SK-N-SH (cell line): ENCODE measurements at places on chromosomes 3 and 15. TPM values are rescaled to one million over a fixed set of nuclear protein-coding genes. Genes with fewer than 3 reads are reported as not detected.

DNA sequence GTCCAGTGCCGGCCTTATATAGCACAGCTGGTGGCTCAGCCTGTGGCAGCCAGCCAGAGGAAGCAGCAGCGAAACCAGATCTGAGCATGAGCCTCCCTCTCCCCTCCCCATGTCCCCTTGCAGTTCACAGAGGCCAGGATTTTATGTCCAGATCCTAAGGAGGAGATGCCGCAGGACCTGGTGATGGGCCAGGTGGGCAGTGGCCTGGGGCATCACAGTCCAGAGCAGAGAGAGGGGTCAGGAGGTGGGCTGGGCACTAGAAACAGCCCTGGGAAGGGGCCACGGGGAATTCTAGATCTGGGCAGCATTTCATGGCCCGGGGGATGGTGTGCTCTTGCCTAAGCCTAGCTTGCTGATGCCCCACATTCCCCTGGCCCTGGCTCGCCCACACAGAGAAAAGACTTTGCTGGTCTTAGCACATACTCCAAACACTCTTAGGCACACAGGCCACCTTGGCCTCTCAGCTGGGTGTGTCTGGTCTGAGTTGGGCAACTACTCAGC is 259 bp upstream of the CILP start:
- DNase-seq = peak; percentile 78

The CCDC12 gene
- polyA plus RNA-seq = 53.2 and 105 TPM in 2 replicates

GRCh38 chr15:52518487-52519371 is 10.0 kb downstream of the MYO5A start:
- DNase-seq = no peak

The SH2D7 gene
- polyA plus RNA-seq = not detected in 2 replicates

- DNase-seq = no peak
These were observed 29.0 kb downstream of the RAB27A start for GRCh38 chr15:55260562-55261131.

The IGSF10 gene
- polyA plus RNA-seq = 15.3 and 18.9 TPM in 2 replicates

The CHRFAM7A gene
- 0.41 and 0.53 TPM in 2 replicates for polyA plus RNA-seq

- DNase-seq = no peak
These were observed 8.4 kb downstream of the GALK2 start for GRCh38 chr15:49178497-49178896.

GRCh38 chr3:24487325-24488262 is 7.1 kb downstream of the THRB start:
- no peak for DNase-seq

DNA sequence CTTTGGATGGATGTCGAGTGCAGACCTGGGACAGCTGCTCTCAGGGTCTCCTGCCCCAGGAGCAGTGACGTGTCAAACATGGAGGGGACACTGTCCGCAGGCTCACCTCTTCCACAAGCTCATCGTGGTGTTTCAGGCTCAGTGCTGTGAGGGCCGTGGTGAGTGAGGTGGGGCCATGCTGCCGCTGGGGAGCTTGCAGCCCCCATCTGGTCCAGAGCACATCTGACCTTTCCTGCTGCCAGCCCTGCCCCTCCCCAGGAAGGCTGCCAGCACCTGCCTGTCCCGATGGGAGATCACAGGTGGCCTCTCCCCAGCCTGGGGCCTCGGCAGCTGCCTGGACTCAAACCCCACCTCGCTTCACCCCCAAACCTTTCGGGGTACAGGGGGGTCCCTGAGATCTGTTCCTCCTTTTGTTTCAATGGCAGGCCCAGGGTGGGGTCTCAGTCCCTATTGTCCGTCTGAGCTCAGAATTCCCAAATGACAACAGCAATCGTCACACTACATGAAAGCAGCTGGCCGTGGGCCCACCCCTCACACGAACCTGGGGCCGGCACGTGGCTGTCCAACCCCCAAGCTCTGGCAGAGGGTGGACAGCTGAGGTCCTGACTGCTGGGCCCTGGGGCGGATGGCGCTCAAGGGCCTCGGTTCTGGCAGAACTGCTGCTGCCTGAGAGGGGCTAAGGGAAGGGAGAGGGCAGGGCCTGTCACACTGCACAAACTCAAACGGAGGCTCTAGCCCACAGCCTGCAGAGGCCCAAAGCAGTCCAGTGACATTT is 65.0 kb upstream of the RPL32 start:
- no peak for DNase-seq

DNA sequence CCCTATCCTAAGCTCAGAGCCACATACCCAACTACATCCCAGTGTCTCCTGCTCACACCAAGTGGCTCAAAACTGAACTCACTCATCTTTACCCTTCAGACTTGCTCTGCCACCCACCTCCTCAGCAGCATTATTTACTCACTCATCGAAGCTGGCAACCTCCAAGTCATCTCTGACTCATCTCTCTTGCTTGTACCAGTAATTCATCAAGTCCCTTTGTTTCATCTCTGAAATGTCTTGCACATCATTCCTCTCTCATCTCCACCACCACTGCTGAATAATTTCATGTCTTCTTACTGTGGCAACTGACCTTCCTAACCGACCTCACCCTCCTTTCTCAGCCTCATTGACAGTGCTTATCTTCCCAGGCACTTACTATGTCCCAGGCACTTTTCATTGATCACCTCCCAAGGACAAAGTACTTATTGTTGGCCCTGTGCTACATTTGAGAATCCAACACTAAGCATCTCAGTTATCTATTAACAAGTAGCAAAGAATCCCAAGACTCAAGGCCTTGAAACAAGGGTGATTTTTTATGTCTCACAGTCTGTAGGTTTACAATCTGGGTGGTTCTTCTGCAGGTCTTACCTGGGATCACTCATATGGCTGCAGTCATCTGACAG is 82.0 kb downstream of the MRPL46 start:
- DNase-seq = no peak

- no peak for DNase-seq
These were observed 42.1 kb upstream of the CCDC174 start for GRCh38 chr3:14609506-14609905.

- DNase-seq = no peak
These were observed 448.8 kb upstream of the TPRG1 start for GRCh38 chr3:188722963-188723362.

DNA sequence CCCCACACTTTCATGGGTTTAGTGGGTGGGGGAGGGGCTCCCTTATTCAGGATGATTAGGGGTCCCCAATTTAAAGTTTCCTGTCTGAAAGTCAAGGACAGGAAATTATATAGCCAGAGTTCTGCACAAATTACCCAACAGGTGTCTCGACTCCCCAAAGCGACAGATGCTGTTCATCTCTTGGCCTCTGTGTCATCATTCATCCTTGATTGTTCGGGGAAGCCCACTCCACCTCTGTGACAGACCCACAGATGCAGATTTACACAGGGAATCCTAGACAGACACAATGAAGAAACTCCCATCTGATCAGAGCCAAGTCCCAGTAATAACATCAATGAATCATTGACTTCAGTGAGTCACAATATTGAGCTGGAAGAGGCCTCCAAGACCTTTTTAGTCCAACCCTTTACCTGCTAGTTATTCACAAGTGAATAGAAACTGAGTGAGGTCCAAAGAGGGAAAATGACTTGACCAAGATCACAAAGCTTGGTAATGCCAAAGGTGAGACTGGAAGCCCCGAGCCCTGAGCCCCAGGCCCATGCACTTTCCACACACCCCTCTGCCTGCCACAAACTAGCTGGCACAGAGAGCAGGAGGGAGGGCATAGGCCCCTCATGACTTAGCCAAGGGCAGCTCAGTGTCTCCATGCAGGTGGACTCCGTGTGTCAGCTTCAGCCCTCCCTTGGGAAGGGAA is 7.9 kb upstream of the SRP14 start:
- no peak for DNase-seq

- peak; percentile 16 for DNase-seq
These were observed 14.3 kb downstream of the KAT2B start for GRCh38 chr3:20054549-20054987.

- DNase-seq = no peak
These were observed 40.8 kb downstream of the PPM1L start for GRCh38 chr3:160796813-160797164.

The TMEM266 gene
- 0.05 and 0.07 TPM in 2 replicates for polyA plus RNA-seq

GRCh38 chr3:55735976-55736375 is 248.9 kb upstream of the WNT5A start:
- no peak for DNase-seq

GRCh38 chr3:31832551-31832950 is 148.5 kb downstream of the OSBPL10 start:
- no peak for DNase-seq

DNA sequence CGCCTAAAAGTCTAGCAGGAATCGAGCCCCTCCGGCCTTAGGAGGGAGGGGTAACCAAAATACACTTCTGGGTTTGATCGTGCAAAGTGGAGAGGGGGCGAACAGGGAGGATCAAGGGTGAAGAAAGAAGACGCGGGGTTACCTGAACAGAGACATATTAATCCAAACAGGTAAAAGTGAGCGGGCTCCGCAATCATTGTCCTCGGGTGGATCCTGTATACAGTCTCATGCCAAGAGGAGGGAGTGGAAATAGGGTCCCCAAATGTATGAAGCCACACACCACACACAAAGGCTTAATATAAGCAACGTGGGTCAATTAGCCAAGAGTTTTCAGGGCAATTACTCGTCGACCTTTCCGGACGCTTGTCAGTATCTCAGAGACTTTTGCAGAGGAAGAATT is 749.5 kb downstream of the ROBO1 start:
- DNase-seq = no peak

- no peak for DNase-seq
These were observed 113.2 kb upstream of the FGF7 start for GRCh38 chr15:49309889-49310288.

The TJP1 gene
- polyA plus RNA-seq = 17.5 and 23.7 TPM in 2 replicates

- DNase-seq = no peak
These were observed 33.4 kb downstream of the GRIP2 start for GRCh38 chr3:14506626-14507304.

DNA sequence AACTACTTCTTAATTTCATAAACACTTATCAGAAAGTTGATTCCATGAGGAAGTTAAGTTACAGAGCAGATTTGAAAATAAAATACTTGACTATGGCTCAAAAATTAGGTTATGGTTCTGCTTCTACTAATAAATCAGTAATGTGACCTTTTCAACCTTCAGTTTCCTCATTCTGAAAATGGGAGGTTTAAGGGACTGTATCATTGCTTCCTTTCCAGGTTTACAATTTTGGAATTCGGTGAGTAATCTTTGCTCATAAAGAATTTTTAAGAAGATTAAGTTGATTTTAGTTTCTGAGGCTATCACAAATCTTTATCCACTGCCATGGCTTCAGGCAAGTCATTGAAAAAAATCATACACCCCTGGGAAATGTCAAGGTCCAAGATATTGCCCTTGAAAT is 1061.2 kb downstream of the DIPK2A start:
- DNase-seq = no peak

- peak; percentile 88 for DNase-seq
These were observed 585 bp downstream of the CSK start for GRCh38 chr15:74782259-74783071.

- no peak for DNase-seq
These were observed 8.6 kb upstream of the GATM start for GRCh38 chr15:45386974-45387373.

DNA sequence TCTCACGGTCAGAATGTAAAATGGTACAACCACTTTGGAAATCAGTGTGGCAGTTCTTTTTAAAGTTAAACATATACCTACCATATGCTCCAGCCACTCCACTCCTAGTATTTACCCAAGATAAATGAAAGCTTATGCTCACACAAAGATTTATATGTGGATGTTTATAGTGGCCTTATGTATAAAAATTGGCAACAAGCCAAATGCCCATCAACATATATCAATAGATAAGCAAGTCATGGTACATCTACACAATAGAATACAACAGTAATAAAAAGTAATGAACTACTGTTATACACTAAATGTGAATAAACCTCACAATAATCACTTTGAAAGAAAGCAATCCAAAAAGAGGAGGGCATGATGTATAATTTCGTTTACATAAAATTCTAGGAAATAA is 153.5 kb upstream of the LMCD1 start:
- no peak for DNase-seq

The CIDEC gene
- 0.11 TPM in 1 of 2 replicates, not detected in the other for polyA plus RNA-seq

The TRANK1 gene
- polyA plus RNA-seq = 0.16 and 0.39 TPM in 2 replicates

GRCh38 chr3:40608091-40608490 is 83.3 kb downstream of the ZNF621 start:
- DNase-seq = no peak

The ROPN1 gene
- 0.05 TPM in 1 of 2 replicates, not detected in the other for polyA plus RNA-seq

GRCh38 chr3:148763986-148764935 is 63.4 kb upstream of the CPB1 start:
- no peak for DNase-seq

DNA sequence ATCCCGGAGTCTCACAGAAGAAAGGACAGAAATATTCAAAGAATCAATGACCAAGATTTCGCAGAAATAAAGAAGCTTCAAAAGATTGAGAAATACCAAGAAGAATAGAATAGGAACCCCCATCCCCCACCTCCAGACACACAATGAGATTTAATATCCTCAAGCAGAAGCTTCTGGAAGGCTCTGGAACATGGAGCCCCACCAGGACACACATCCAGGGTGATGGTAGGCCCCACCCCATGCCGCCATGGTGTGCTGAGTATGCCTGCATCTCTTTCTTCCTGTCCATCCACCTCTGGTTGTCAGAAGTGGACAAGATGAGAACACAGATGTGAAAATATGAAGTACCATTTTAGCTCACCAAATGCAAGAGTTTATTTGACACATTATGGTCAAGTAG is 19.3 kb downstream of the PRR23E start:
- DNase-seq = no peak

- DNase-seq = no peak
These were observed 511.3 kb downstream of the DIPK2A start for GRCh38 chr3:144482876-144483275.

The SUCNR1 gene
- polyA plus RNA-seq = 1.5 and 2.9 TPM in 2 replicates

The TXNRD3 gene
- 4.7 and 5.2 TPM in 2 replicates for polyA plus RNA-seq

DNA sequence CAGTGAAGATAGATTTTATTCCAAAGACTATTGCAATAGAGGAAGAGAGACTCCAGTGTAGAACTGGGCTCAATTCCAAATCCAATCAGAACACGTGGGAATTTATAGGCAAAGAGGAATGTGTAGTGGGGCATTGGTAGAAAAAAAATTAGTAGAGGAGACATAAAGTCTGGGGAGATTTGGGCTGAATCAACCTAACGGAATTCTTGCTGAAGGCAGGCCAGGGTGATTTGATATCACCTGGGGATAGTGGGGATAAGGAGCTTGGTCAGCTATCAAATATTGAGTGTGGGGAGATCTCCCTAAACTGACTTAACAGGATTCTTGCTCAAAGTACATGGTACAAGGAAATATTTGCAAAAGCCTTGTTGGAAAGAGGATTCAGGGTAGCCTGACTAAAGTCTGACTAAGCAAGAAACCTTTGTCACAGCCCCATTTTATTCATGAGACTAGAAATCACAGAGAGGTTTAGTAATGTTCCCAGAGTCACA is 29.6 kb downstream of the SST start:
- no peak for DNase-seq

GRCh38 chr15:78830514-78831228 is 19.4 kb upstream of the ADAMTS7 start:
- DNase-seq = no peak

DNA sequence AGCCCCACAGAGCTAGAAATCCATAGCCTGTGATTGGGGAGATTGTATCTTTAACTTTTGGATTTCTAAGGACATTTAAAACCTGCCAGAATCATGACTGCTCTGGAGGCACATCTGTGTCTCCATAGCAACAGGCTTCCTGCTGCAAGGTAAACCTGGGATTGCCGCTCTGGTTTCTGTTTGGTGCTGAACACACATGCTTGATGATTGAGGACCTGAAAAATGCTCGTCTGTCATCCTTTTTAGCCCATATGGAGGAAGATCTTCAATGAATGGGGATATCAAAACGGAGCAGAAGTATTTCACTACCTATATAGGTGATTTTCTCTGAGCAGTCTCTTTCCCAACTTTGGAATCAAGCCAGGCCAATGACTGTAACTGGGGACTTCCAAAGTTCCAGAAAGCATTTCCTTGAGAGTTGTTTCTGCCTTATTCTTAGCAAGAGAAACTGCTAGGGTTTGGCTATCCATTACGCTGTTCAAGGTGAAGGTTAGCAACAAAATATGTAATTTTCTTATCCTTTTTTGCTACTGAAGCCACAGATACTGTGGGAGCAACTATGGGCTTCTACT is 96.5 kb upstream of the TNIK start:
- DNase-seq = peak; percentile 42
